ENCODE measurements at places on chromosomes 5 and 9.

GRCh38 chr9:92727716-92728700 is 36.6 kb downstream of the BICD2 start:
- no peak for DNase-seq

GRCh38 chr5:107486489-107486888 is 184.2 kb downstream of the EFNA5 start:
- DNase-seq = peak; percentile 48

- DNase-seq = no peak
Observed at GRCh38 chr5:131521252-131521651, 113.8 kb downstream of the RAPGEF6 start.

- no peak for DNase-seq
Observed at GRCh38 chr5:73513996-73514395, 15.8 kb downstream of the BTF3 start.

DNA sequence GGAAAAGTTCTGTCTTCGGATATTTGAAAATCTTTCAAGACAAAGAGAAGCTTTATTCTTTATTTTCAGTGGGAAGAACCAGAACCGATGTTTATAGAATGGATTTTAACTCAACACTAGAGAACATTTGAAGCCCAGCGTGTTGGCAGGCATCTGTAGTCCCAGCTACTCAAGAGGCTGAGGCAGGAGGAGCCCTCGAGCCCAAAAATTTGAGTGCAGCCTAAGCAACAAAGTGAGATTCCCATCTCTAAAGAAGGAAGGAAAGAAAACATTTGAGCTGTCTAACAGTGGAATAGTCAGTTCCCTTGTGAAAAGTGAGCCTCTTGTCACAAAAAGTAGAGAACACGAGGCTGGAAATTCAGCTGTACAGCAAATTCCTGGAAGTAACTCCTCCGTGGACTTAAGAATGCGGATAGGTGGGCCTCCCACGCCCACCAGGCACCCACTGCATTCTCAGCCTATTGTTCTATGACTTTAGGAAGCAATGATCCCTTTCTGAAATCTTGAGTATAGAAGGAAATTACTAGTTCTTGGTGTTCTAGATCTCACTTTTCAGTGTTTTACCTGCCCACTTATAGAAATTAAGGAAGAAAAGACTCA is 2.3 kb upstream of the PTPDC1 start:
- DNase-seq = no peak

DNA sequence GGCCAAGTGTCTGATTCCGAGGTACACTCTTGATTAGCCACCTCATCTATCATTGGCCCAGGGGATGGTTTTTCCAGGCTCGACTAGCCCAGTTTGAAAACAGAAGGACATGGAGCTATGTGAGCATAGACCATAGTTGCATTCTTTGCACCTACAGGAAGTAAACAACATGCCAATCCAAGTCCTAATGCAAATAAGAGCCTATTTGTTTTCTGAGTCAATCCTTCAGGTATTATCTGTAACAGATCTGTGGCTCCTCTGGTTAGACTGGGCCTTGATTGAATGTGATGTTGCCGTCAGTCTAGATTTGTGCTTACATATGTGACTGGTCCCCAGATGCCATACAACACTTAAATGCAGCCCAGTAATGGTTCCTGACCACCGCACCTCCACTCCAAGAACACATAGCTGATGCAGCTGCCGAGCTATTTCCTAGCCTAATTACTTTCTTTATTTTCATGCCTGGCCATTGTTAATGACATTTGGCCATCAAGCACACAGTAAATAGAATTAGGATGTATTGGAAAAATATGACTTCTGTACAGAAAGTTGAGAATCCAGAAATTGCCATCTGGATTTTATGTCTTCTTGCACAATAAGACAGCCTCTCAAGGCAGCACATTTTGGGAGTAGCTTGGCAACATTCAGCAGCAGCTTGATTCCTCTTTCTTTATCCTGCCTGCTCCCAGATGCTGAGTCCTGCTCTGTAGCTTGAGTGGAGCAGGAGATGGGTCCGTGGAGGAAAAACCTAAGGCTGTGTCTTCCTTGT is 29.5 kb upstream of the ARHGAP26 start:
- no peak for DNase-seq

DNA sequence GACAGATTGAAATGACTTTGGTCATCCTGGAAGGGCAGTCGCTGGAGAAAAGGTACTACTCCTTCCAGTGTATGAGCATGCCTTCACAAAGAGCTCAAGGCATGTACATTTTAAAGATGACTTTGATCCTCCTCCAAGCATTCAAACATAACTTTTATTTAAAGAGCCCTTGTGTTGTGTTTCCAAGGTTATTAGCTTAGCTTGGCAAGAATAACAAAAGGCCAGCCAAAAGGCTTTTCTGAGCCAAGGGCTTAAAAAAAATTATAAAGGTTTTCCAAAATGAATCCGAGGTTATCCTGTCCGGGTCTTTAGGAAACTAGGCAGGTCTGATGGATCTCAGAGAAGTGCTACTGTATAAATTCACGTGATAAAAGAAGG is 71.0 kb upstream of the PLPP6 start:
- no peak for DNase-seq

DNA sequence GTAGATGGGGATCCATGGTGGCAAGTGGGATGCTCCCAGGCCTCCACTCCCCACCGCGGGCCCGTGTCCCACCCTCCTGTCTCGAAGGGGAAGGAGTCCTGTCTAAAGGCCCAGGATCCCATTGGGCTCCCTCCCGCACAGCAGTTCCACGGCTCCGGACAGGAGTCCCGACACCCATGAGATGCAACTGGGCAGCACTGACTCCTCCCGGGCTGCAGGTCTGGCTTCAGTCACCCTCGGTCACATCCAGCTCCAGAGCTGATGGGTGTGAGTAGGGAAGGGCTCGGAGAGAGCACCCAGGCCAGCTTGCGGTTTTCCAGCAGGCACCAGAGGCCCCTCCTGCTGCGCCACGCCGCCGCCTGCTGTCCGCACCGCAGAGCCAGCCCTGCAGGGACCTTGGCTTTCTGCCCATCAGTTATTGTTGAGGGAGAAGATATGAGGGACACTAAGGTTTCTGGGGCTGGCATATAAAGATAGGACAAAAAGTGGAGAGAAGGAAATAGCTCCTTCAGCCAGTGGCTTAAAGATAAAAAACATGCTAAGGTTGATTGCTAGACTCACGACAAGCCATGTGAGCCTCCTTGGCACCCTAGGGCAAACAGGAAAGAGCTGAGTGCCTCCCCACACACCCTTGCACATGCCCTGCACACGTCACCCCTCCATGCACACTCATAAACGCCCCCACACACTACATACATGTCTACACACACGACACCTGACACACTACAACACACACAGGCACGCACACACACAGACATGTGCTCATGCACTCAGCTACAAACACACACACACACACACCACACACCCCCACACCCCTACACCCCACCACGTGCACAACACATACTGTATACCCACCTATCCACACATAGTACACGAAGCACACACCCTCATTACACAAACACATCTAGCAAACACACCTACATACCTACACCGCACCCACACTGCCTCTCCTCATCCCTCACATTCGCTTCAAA is 79.0 kb downstream of the AK8 start:
- DNase-seq = no peak

GRCh38 chr9:8799206-8799605 is 999.6 kb upstream of the DMAC1 start:
- DNase-seq = no peak

GRCh38 chr5:130138406-130139045 is 234.3 kb downstream of the CHSY3 start:
- no peak for DNase-seq

GRCh38 chr9:28792716-28793115 is 1219.4 kb upstream of the C9orf72 start:
- no peak for DNase-seq

GRCh38 chr9:120350596-120350995 is 229.4 kb downstream of the CDK5RAP2 start:
- DNase-seq = no peak

DNA sequence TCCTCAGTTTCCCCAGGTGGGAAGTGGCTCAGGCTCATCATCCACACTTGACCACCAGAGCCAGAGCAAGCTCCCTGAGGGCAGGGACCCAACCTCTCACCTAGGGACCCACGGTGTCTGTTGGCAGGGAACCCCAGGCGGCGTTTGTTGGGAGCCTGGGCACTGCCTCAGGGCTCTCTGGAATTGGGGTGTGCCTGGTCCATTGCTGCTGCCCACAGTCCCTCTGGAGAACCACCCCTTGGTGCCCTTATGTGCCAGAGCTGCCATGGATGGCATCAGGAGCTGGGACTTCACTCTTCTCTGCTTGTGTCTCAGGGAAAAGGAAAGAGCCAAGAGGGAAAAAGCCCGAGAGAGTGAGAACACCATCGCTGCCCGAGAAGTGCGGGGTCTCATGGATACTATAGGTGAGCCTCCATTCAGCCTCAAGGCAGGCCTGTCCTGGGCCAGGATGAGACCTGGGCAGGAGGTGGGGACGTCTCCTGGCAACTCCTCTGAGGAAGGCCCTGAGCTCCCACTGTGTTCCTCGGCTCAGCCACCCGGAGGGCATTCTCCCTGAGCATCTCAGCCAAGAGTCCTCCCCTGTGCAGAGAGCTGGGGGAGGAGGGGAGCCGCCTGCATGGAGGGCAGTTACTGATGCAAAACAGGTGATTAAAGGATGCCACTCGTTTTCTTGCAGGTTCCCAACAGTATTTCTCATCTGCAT is 4.5 kb downstream of the CCDC180 start:
- DNase-seq = no peak

GRCh38 chr5:93789173-93790067 is 48.0 kb upstream of the POU5F2 start:
- no peak for DNase-seq

GRCh38 chr9:128249908-128250838 is 25.6 kb downstream of the GOLGA2 start:
- peak; percentile 25 for DNase-seq

GRCh38 chr5:68433526-68433922 is 218.0 kb downstream of the PIK3R1 start:
- no peak for DNase-seq

- DNase-seq = no peak
Observed at GRCh38 chr9:26112724-26113123, 434.5 kb upstream of the TUSC1 start.

DNA sequence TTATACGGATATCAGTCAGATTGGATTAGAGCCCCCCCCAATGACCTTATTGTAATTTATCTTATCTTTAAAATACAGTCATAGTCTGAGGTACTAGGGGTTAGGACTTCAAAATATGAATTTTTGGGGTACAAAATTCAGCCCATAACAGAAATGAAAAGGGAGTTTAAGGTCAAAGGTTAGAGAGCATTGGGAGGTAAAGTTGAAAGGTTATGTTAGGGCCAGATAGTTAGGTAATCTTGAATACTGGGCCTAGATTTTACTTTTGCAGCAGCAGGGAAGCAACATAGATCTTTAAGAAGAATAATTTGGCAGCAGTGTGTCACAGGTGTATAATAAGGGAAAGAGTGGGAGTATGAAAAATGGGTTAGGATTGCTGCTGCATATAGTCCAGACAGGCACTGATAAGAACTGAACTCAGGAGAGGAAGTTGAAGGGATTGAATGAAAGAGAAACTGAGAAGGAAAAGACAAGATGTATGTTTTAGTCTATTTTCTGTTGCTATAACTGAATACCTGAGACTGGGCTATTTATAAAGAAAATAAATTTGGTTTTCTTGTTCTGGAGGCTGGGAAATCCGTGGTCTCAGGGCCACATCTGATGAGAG is 10.7 kb upstream of the GCNT4 start:
- no peak for DNase-seq

Measured in GM12878 (cell line).